CD4-positive, alpha-beta T cell treated with Interleukin-4 for 4 hours (primary cell): ENCODE measurements at places on chromosomes 4 and X.

GRCh38 chr4:4384837-4385236, 2.1 kb upstream of the NSG1 start:
- no peak for DNase-seq

DNA sequence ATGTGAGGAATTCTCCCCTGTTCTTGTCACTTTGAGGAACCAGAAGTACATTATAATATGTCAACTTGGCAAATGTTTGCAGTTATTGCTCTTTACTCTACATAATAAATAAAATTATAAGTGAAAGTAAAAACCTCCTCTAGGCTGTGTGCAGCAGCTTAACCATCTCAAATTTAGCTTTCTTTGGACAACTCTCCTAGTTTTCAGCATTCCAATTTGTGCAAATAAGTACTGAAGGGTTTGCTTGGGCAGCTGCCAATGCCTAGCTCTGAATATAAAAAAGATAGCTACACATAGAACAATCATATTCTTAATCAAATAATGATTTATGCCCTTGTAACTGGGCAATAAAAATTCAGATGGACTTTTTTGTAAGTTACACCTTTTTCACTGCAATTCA, 82.5 kb downstream of the GASK1B start:
- no peak for DNase-seq

- DNase-seq, result no peak
Observed at GRCh38 chr4:158255727-158256324, 45.5 kb downstream of the TMEM144 start.

- DNase-seq, result no peak
Observed at GRCh38 chr4:155881555-155881954, 15.5 kb upstream of the ASIC5 start.

DNA sequence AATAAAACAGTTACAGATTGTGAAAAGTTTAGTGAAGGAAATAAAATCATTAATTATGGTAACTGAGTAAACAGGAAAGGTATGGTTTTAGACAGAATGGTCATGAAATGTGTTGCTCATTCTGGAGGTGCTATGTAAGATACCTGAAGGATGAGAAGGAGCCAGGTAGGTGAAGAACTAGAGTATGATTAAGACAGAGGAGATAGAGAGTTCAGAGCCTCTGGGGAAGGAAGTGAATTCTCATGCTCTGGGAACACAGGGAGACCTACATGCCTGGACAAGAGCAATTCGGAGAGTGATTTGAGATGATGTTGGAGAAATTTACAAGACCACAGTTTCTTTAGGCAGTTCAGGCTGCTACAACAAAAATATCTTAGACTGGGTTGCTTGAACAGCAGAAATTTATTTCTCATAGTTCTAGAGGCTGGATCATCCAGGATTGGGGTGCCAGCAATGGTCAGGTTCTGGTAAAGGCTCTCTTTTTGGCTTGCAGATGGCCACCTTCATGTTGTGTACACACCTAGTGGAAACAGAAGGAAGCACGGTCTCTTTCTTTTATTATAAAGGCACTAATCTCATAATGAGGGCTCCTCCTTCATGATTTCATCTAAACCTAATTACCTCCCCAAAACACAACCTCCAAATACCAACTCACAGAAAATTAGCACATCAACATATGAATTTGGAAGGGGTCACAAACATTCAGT, 1416.1 kb downstream of the PCDH7 start:
- DNase-seq, result no peak

- DNase-seq, result no peak
Observed at GRCh38 chr4:183870997-183871396, 34.1 kb upstream of the STOX2 start.

- no peak for DNase-seq
Observed at GRCh38 chr4:166400270-166400894, 527.3 kb downstream of the TLL1 start.

DNA sequence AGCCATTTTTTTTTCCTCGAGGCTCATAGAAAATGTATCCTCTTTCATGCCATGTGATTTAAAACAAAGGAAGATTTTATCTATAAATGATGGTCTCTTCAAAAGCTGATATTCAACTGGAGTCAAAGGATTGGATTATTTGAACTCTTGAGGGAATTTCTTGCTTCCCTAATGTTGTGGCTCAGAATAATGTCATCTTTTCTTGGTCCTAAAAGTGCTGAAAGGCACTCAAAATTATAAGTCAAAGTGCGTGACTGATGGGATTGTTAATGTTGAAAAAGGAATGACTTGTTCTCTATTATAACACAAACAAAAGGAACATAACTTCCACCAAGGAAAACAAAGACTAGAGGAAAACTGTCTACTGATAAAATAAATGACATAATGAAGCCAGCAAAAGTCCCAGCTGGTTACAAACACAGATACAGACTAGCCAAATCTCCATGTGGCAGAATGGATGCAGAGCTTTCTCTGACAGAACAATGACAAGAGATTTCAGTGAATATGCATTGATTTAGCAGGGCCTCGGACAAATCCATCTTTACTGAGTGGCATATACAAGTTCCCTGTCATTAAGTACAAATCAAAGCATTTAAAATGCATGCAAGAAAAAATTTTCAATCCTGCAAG, 552.6 kb downstream of the GBA3 start:
- DNase-seq, result no peak
